ENCODE measurements at places on chromosomes 6 and 20. TPM values are rescaled to one million over a fixed set of nuclear protein-coding genes. Genes with fewer than 3 reads are reported as not detected.

GRCh38 chr20:56762401-56762800 is 133.3 kb downstream of the TFAP2C start:
- no peak for DNase-seq
- no peak overlapping the region for H3K4me3 ChIP-seq
- H3K4me1 ChIP-seq, result no peaks in the 10 kb centered on the region
- H3K27me3 ChIP-seq, result peaks cover 8% of the 10 kb centered on the region
- no peaks in the 10 kb centered on the region for H3K36me3 ChIP-seq

DNA sequence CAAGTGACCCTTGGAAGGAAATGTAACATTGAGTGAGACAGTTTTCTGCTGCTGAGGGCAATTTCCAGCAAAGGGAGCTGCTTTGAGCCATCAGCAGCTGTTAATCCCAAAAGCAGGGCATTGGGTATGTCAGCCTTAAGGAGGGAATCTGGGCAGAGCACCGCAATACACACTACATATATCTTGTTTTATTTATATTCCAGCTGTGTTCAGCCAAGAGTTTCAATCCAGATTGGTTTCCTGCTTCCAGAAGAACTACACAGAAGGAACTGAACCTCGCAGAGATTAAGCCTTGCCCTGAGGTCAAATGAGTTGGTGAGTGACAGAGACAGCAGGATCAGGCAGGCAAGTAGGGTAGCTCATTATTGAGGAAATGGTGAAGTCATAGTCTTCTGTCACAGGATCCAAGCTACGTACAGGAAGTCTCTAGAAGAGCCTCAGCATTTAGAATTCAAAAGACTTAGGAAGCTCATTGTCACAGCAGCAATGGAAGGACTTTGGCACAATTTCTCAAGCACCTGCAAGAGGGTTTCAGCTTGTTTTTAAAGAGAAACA is 109.9 kb upstream of the HEY2 start:
- no peak overlapping the region for H3K27ac ChIP-seq
- H3K27me3 ChIP-seq, result no peaks in the 10 kb centered on the region
- H3K4me1 ChIP-seq, result no peaks in the 10 kb centered on the region
- H3K36me3 ChIP-seq, result no peaks in the 10 kb centered on the region
- H3K4me3 ChIP-seq, result no peak overlapping the region

Gene MUC22
- total RNA-seq, result not detected

DNA sequence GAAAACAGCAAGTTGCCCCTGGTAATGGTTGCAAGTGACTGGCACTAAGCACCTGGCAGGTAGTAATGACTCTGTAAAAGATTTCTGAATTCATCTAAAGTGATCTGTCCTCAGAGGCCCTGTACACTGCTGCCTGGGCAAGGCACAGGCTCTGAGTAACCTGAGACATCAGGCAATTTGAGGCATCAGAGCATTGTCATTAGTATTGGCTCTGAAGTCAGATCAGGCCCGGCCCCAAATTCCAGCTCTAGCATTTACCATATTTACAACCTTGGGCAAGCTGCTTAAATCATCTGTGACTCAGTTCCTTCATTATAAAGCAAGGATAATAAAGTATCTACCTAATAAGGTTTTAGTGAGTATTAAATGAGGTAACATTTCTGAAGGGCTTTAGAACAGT is 17.3 kb upstream of the TENT5A start:
- peaks cover 11% of the 10 kb centered on the region for H3K4me1 ChIP-seq
- H3K27me3 ChIP-seq, result no peaks in the 10 kb centered on the region
- H3K4me3 ChIP-seq, result no peak overlapping the region
- DNase-seq, result no peak
- no peak overlapping the region for H3K27ac ChIP-seq

GRCh38 chr20:50478162-50478990 is 31.8 kb upstream of the PTPN1 start:
- no peaks in the 10 kb centered on the region for H3K27me3 ChIP-seq
- no peaks in the 10 kb centered on the region for H3K36me3 ChIP-seq
- no peaks in the 10 kb centered on the region for H3K4me1 ChIP-seq
- peak; percentile 90 for DNase-seq
- H3K4me3 ChIP-seq, result no peak overlapping the region
- H3K27ac ChIP-seq, result no peak overlapping the region

DNA sequence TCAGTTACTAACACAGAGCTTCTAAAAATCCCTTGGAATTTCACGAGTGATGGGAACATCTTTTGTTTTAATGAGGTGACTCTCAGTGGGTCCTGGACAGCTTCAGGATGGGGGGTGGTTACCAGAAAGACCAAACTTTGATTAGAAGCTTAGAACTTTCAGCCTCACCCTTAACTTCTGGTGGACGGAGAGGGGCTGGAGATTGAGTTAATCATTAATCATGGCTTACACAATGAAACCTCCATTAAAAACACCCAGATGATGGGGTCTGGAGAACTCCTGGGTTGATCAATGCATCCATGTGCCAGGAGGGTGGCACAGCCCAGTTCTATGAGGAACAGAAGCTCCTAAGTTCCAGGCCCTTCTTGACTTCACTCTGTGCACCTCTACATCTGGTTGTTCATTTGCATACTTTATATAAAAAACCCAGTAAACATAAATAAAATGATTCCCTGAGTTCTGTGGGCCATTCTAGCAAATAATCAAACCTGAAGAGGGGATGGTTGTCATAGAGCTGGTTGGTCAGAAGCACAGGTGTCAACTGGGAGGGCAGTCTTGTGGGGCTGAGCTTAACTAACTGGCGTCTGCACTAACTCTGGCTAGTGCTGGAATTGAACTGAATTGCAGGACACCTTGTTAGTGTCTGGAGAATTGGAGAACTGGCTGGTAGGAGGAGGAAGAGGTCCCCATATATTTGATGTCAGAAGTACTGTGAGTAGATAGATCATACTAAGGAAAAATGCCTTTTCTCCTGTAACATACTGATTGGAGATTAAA is 10.3 kb downstream of the RMND1 start:
- no peaks in the 10 kb centered on the region for H3K27me3 ChIP-seq
- peaks cover 80% of the 10 kb centered on the region for H3K36me3 ChIP-seq
- H3K4me3 ChIP-seq, result peak overlapping the region; percentile 58
- H3K4me1 ChIP-seq, result peaks cover 9% of the 10 kb centered on the region
- no peak for DNase-seq

GRCh38 chr20:44056010-44056698 is 130.8 kb downstream of the JPH2 start:
- DNase-seq, result peak; percentile 89
- H3K27me3 ChIP-seq, result no peaks in the 10 kb centered on the region
- H3K4me3 ChIP-seq, result no peak overlapping the region
- no peak overlapping the region for H3K27ac ChIP-seq
- H3K4me1 ChIP-seq, result no peaks in the 10 kb centered on the region

Gene ENPP4
- total RNA-seq, result 8.7 TPM

- no peak overlapping the region for H3K27ac ChIP-seq
- no peaks in the 10 kb centered on the region for H3K4me1 ChIP-seq
- DNase-seq, result no peak
- H3K4me3 ChIP-seq, result no peak overlapping the region
These were observed 12.7 kb downstream of the IL17F start for GRCh38 chr6:52231406-52232127.

- no peak overlapping the region for H3K27ac ChIP-seq
- DNase-seq, result peak; percentile 55
- H3K4me3 ChIP-seq, result no peak overlapping the region
These were observed 12.8 kb downstream of the RAMACL start for GRCh38 chr6:166573511-166574216.

- DNase-seq, result no peak
- H3K36me3 ChIP-seq, result no peaks in the 10 kb centered on the region
- no peak overlapping the region for H3K27ac ChIP-seq
These were observed 87.4 kb upstream of the RALGAPA2 start for GRCh38 chr20:20799716-20800312.

GRCh38 chr20:36318166-36318565 is 12.0 kb downstream of the DLGAP4 start:
- peak; percentile 41 for DNase-seq
- H3K4me1 ChIP-seq, result no peaks in the 10 kb centered on the region
- no peaks in the 10 kb centered on the region for H3K27me3 ChIP-seq
- no peak overlapping the region for H3K4me3 ChIP-seq

Gene UBD
- not detected for total RNA-seq

- peaks cover 20% of the 10 kb centered on the region for H3K27me3 ChIP-seq
- H3K27ac ChIP-seq, result no peak overlapping the region
- DNase-seq, result no peak
- no peaks in the 10 kb centered on the region for H3K36me3 ChIP-seq
- no peak overlapping the region for H3K4me3 ChIP-seq
These were observed 1.6 kb upstream of the ID4 start for GRCh38 chr6:19835605-19836004.

DNA sequence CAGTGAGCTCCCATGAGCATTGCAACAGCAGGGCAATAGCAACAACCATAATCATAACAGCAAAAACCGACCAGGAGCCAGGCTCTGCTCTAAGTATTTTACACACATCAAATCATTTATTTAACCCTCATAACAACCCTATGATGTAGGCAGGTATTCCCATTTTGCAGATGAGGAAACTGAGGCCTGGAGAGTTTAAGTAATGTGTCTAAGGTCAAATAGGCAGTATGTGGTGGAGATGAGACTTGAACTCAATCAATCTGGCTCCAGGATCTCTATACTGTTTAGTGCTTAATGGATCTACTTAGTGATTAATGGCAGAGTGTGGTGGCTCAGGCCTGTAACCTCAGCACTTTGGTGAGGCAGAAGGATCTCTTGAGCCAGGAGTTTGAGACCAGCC is 3.4 kb downstream of the TMEM151B start:
- DNase-seq, result no peak
- no peak overlapping the region for H3K27ac ChIP-seq
- H3K4me1 ChIP-seq, result no peaks in the 10 kb centered on the region
- H3K36me3 ChIP-seq, result no peaks in the 10 kb centered on the region
- no peak overlapping the region for H3K4me3 ChIP-seq

DNA sequence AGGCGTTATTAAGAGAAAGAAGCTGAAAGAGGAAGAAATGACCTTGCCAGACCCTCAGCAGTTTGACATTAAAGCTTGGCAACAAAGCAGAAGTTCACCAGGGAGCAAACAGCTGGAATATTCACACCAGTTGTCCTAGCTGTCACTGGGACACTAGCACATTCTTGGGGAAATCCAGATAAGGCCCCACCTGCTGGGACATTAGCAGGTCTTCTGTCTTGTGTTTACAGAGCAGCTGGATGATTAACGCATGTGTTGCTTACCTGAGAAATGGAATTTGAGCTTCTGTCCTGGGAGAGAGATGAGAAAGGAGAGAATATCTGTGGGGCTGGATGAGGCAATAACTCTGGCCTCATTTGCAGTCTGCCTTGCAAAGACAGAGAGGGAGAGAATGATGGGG is 137.6 kb upstream of the RIN2 start:
- no peaks in the 10 kb centered on the region for H3K27me3 ChIP-seq
- no peak overlapping the region for H3K27ac ChIP-seq
- peak; percentile 98 for DNase-seq
- peaks cover 9% of the 10 kb centered on the region for H3K36me3 ChIP-seq
- H3K4me3 ChIP-seq, result peak overlapping the region; percentile 47

Gene CLVS2
- total RNA-seq, result 38.9 TPM

GRCh38 chr6:170459451-170459850 is 93.7 kb downstream of the PSMB1 start:
- no peak overlapping the region for H3K27ac ChIP-seq
- no peaks in the 10 kb centered on the region for H3K4me1 ChIP-seq
- no peak overlapping the region for H3K4me3 ChIP-seq
- peak; percentile 46 for DNase-seq
- H3K27me3 ChIP-seq, result no peaks in the 10 kb centered on the region

Gene HEY2
- total RNA-seq, result 4.3 TPM

- H3K4me3 ChIP-seq, result no peak overlapping the region
- H3K27ac ChIP-seq, result no peak overlapping the region
- no peak for DNase-seq
- no peaks in the 10 kb centered on the region for H3K36me3 ChIP-seq
These were observed 212.4 kb upstream of the RUNX2 start for GRCh38 chr6:45115696-45116095.

DNA sequence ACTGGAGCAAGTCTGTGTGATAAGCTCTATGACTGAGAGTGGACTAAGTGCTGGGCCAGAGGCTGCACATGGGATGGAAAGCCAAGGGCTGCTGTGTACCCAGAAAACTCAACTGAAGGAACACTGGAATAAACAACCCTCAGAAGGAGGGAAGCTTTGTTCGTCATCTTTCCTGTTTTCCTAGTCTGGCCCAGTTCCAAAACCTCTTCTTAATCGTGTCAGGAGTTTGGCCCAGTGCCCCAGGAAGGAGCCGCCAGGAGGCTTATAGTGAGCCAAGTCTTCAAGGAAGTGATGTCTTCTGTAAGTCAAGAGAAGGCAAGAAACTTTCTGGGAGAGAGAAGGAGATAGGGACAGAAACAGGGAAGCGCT is 23.3 kb upstream of the TOP1 start:
- no peaks in the 10 kb centered on the region for H3K4me1 ChIP-seq
- H3K4me3 ChIP-seq, result no peak overlapping the region
- H3K27me3 ChIP-seq, result no peaks in the 10 kb centered on the region

GRCh38 chr20:17466641-17467040 is 64.5 kb downstream of the BFSP1 start:
- H3K27ac ChIP-seq, result no peak overlapping the region
- no peaks in the 10 kb centered on the region for H3K27me3 ChIP-seq
- no peak for DNase-seq
- no peaks in the 10 kb centered on the region for H3K36me3 ChIP-seq
- no peaks in the 10 kb centered on the region for H3K4me1 ChIP-seq
- no peak overlapping the region for H3K4me3 ChIP-seq

DNA sequence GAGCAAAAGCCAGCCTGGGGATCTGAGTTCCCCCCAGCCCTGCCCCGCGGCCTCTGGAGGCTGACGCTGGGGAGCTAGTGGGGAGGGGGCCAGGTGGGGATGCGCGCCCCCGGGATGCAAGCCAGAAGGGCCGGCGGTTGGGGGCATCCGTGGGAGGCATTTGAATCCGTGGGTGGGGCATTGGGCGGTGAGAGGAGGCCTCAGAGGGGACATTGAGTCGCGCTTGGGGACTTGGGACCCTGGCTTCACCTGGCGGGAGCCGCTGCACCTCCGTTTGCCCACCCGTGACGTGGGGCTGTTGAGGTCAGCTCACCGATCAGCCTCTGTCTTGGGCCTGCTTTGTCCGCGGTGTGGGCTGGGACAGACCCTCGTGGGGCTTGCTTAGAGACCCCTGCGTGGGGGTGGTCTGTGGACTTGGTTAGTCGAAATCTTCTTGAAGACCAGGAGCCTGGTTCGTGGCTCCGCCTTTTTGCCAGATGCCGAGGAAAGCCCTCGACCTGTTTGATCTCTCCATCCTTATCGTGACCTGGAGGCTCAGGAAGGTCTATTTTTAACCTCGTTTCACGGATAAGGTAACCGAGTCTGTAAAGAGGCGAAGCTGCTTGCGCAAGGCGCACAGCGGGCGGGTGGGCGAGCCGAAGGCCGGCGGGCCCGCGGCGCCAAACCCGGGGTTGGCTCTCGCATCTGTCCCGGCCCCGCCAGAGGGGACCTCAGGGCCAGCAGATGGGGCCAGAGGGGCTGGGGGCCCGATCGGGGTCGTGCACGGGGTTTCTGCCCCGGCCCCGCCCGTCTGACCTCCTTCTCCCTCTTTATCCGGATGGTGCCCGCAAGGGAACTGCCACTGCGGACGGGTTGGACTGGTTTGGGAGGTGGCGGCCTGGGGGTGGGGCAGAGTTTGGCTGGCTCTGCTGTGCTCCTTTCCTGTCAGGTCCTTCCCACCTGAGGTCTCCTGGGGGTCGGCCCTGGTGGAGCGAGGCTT is 8.3 kb downstream of the FAM110A start:
- no peaks in the 10 kb centered on the region for H3K36me3 ChIP-seq
- H3K4me1 ChIP-seq, result peaks cover 7% of the 10 kb centered on the region
- peak; percentile 85 for DNase-seq
- H3K27me3 ChIP-seq, result peaks cover 34% of the 10 kb centered on the region
